ENCODE measurements at places on chromosomes 7 and 10.

DNA sequence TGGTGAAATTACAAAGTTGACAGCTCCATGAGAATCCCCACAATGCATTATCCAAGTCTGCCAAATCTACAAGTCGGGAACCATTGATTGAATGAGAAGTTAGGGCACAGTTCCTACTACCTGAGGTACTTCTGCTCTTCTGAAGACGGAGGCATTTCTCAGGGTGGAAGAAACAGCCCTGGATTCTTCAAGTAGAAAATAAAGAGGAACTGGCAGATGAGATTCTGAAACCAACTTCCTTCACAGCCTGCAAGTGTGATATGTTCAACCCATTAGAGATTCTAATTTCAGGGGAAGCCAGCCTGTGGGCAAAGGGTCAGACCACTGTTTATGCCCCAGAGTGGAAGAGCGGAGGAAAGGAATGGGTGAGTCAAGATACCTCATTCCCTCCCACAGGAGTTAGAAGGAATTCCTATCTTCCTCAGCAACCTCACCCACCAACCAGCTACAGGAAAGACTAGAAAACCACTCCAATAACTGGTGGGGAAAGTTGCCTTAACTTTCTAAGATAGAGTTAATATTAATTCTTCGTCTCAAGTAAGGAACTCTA, 50.5 kb upstream of the BMPER start:
- DNase-seq, result no peak

DNA sequence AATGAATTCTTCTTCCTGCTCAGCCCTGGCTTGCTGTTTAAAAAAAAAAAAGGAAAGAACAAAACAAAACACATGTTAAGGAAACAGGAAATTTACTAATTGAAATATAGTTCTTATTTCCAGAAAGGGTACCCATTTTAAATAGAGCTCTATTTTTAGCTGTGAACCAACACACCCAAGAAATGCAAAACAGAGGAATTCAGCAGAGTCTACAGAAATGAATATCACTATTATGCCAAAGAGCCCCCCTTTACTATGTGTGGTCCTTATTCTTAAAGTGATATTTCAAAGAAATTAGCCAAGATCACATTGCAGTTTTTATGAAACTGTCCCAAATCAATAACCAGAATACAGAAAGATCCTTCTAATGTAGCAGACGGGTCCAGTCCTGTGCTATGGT, 53.7 kb downstream of the CCDC6 start:
- DNase-seq, result no peak

- no peak for DNase-seq
These were observed 111.7 kb upstream of the MBL2 start for GRCh38 chr10:52883996-52884871.

DNA sequence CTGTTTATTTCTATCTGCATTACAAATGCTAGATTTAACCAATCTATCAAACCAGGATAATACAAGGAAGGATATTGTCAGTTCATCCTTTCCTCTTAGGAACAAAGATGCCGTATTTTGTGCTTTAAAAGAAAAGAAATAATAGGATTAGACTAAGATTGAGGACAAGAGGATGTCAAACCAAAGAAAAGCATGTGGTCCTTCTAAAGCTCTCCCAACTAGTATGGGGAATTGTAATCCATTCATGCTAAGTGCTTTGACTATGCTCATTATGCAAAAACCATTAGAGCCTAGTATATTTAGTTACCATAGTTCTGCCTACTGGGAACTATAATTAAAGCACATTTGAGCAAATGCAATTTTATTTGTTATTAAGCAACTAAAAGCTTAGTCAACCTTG, 280.2 kb downstream of the GRM8 start:
- no peak for DNase-seq

DNA sequence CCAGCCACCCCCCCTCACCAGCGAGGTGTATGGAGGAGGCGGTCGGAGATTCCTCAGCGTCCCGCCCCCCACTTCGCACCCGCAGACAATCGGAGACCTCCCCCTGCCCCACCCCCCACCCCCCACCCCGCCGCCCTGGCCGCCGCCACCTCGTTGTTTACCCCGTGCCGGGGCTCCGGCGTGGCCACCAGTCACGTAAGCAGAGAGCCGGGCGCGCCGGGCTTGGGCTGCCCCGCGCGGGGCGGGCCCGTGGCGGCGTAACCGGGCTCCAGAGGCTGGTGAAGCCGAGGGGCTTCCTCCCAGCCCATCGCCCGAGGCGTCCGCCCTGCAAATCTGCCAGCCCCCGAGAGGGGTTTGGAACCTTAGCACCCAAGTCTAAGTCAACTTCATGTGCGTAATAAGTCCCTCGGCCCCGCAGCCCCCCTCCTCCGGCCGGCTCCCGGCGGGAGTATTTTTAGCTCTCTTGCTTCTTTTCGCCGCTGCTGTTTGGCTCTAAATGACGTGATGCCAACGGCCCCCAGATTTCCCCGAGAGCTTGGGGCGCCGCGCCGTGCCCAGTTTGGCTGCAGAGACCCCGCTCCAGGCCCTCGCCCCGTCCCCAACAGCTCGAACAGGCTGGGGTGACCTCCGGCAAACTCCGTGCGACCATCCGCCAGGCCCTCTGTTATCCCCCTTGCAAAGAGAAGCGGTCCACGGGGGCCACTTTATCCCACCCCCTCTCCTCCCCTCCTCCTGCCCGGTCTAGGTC, 2.7 kb downstream of the MXI1 start:
- no peak for DNase-seq

DNA sequence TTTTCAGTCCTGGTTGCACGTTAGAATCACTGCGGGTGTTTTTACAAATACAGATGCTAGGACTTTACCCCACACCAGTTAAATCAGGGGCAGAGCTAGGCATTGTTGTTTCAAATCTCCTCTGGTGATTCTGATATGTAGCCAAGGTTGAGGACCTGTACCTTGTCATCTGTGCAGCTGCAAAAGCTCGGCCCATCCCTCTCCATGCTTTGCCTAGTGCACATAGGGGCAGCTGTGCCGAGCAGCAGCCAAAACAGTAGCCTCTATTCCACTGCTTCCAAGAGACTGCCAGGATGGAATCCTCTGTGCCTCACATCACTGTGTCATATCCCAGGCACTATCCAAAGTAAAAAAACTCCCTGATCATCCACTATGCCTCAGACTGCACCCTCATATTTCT, 181.3 kb downstream of the CDK14 start:
- DNase-seq, result no peak

DNA sequence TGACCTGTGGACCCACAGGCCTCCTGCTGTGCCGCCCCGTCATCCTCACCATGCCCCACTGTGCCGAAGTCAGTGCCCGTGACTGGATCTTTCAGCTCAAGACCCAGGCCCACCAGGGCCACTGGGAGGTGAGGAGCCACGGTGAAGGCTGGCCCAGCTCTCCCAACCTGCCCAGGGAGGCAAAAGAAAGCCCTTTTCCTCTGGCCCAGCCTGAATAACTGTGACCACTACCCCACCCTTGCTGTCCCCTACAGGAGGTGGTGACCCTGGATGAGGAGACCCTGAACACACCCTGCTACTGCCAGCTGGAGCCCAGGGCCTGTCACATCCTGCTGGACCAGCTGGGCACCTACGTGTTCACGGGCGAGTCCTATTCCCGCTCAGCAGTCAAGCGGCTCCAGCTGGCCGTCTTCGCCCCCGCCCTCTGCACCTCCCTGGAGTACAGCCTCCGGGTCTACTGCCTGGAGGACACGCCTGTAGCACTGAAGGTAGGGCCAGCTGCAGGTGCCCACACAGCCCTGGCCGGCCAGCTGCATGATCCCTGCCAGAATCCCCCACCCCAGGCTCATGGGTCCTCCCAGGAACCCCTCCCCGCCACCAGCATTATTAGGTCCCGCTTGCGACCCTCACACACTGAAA, 25.5 kb upstream of the SLC29A3 start:
- DNase-seq, result no peak

DNA sequence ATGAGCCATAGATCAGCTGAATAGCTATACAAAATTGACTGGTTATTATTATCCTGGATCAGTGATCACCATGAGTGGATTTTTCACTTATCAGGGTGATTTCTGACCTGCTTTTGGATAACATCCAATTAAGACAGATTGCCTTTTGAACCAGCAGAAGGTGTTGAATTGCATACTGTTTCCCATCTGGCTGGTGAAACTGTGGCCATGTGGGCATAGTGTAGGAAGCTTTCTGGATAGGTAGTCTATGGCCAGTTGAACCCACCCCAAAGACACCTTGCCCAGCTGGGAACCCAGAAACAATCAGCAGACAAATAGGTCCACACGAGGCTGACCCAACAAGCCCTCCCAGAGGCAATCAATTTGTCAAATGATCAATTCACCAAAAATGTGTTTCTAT, 29.3 kb downstream of the DNAJC12 start:
- DNase-seq, result no peak

DNA sequence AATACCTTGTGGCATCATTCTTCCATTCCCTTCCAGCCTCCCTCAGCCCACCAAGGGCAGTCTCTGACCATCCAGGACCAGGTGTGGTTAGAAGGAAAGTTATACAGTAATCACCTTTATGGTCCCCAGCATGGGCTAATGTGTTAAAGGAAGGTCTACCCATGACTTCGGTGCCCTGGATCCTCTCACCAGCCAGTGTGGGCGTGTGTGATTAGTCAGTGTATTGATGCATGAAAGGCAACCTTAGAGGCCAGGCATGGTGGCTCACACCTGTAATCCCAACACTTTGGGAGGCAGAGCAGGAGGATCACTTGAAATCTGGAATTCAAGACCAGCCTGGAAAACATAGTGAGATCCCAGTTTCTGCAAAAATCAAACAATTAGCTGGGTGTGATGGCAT, 88.9 kb downstream of the APBB1IP start:
- DNase-seq, result no peak

DNA sequence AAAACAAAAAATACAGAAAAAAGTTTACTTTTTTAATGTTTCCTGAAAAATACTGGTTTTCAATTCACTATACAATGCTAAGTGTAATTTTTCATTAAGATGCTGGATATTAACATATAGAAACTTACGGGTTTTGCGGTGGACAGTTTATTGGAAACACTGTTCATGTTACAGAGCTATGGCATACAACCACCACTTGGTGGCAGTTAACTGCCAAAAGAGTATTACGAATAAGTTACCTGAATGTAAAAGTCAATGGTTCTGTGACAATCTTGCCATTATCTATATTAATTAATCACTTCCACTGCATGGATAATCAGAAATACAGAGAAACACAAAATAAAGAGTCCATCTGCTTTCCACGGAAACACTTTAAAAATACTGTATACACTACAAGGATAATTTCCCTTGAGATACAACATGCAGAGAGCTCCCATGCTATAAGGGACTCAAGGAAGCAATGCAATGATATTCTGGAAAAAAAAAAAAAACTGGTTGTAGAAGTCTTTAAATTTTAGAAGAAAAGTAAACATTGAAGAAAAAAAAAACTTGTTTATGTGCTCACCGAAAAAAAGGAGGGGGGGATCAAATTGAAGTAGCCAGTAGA, 97.0 kb downstream of the TPK1 start:
- peak; percentile 57 for DNase-seq

- DNase-seq, result no peak
These were observed 126.9 kb upstream of the KLF6 start for GRCh38 chr10:3911713-3912442.

- DNase-seq, result no peak
These were observed 925.1 kb upstream of the CELF2 start for GRCh38 chr10:10092581-10092980.

GRCh38 chr10:92691591-92692079, 1.9 kb downstream of the HHEX start:
- no peak for DNase-seq

GRCh38 chr7:157577061-157577460, 240.3 kb downstream of the DNAJB6 start:
- peak; percentile 11 for DNase-seq

DNA sequence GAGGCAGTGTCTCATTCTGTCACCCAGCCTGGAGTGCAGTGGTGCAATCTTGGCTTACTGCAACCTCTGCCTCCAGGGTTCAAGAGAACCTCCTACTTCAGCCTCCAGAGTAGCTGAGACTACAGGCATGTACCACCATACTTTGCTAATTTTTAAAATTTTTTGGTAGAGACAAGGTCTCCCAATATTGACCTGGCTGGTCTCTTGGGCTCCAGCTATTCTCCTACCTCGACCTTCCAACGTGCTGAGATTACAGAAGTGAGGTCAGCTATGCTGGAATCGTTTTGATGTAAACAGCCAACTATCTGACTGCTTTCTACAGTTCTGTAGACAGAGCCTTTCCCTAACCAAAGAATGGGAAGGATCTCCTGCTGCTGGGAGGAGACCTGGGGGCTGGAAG, 375.8 kb downstream of the GATA3 start:
- no peak for DNase-seq

- no peak for DNase-seq
These were observed 794 bp downstream of the PCGF6 start for GRCh38 chr10:103350175-103350516.

- DNase-seq, result no peak
These were observed 15.3 kb upstream of the AKR1C1 start for GRCh38 chr10:4947635-4948596.

DNA sequence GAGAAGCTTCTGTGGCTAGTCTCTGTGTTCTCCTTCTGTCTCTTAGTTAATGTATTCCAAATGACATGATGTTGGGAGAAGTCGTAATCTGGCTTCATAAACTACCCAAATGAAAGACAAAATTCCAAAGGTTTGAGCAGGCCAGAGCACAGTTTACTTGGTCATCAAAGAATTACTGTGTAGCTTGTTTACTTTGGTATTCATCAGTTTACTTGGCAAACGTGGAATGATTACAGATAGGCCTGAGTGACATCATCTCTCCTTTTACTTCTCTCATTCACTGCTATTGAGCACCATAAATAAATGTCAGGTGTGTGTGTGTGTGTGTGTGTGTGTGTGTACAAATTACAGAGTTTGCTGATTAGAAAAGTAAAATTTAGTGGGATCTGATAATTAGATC, 327.3 kb downstream of the PHTF2 start:
- DNase-seq, result no peak

All from CD4-positive, alpha-beta T cell treated with Interleukin-17A for 1 hour (primary cell).